Right lobe of liver (tissue), 6 donors: ENCODE measurements at places on chromosomes 7 and 10. TPM values are rescaled to one million over a fixed set of nuclear protein-coding genes. Genes with fewer than 3 reads are reported as not detected.

FAM24B gene
- total RNA-seq: 0.43 TPM

FOXK1 gene
- total RNA-seq: 8.4 TPM

SHH gene
- total RNA-seq: 6.8 TPM

DNA sequence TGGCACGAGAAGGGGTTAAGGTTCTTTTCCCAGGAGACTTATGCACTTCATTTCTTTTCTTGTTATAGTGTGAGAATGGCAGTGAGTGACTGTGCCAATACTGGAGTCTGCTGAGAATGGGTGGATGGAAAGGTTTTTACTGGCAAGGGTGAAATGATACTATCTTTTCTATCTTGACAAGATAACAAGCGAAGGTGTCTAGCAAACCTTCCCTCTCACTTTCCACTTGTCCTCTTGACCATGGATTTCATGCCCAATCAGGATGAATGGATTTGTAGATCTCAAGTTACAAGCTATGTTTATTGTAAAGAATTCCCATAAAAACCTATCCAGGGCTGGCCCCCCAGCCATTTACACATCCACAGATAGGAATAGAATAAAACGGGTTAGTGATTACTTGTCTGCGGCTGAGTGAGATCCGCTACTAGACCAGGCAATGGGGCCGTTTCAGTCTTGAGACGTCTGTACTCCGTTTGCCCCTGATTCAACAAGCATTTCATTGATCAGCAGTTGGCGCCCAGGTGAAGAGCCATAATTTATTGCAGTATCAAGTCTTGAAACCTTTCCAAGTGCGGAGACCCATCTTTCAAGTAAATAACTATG is 152.6 kb downstream of the PRKCQ start:
- H3K27me3 ChIP-seq: no peaks in the 10 kb centered on the region
- H3K4me1 ChIP-seq: no peaks in the 10 kb centered on the region
- H3K27ac ChIP-seq: no peak overlapping the region
- H3K36me3 ChIP-seq: no peaks in the 10 kb centered on the region
- no peak for DNase-seq
- no peak overlapping the region for H3K4me3 ChIP-seq

- no peak overlapping the region for H3K4me3 ChIP-seq
- H3K4me1 ChIP-seq: no peaks in the 10 kb centered on the region
- H3K36me3 ChIP-seq: no peaks in the 10 kb centered on the region
- H3K27ac ChIP-seq: no peak overlapping the region
- H3K27me3 ChIP-seq: no peaks in the 10 kb centered on the region
These were observed 145.9 kb downstream of the C7orf25 start for GRCh38 chr7:42765931-42766330.

DNA sequence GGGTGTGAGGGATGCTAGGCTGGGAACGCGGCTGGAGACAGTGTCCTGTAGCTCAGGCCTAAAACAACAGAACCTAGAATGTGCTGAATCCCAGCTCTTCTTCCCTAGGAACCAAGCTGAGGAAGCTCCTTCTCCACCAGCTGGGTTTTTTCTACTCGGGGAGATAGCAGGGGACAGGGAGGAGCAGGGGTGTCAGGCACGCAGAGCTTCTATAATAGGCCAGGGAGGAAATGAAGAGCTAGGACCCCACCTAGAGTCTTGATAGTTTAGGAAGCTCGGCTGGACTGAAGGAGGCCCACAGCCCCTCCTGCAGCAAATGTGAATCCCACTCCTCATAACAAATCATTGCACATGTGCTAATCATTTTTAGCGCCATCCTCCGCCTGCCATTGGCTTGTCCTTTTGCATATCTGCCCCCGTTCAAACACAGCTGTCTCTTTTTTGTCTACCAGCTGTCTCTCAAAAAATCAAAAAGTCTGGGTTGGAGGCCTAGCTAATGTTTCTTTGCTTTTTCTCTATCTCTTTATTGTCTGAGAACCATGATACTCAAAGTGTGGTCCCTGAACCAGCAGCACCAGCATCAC is 24.1 kb upstream of the FAM180A start:
- DNase-seq: no peak
- no peaks in the 10 kb centered on the region for H3K4me1 ChIP-seq
- H3K36me3 ChIP-seq: no peaks in the 10 kb centered on the region
- H3K27ac ChIP-seq: no peak overlapping the region

GRCh38 chr10:34157501-34157900 is 657.6 kb downstream of the PARD3 start:
- H3K4me1 ChIP-seq: no peaks in the 10 kb centered on the region
- no peak overlapping the region for H3K27ac ChIP-seq
- no peak overlapping the region for H3K4me3 ChIP-seq
- H3K27me3 ChIP-seq: no peaks in the 10 kb centered on the region

GRCh38 chr7:111223802-111224253 is 132.9 kb downstream of the LRRN3 start:
- H3K27ac ChIP-seq: no peak overlapping the region
- H3K27me3 ChIP-seq: no peaks in the 10 kb centered on the region
- no peak overlapping the region for H3K4me3 ChIP-seq
- no peak for DNase-seq
- H3K36me3 ChIP-seq: no peaks in the 10 kb centered on the region

- no peak overlapping the region for H3K4me3 ChIP-seq
- DNase-seq: no peak
- H3K27ac ChIP-seq: peak overlapping the region; percentile 62
These were observed 44.1 kb downstream of the MYOF start for GRCh38 chr10:93437946-93438612.

GRCh38 chr10:133257489-133258065 is 19.1 kb downstream of the ADAM8 start:
- DNase-seq: peak; percentile 83
- no peaks in the 10 kb centered on the region for H3K36me3 ChIP-seq
- H3K4me3 ChIP-seq: no peak overlapping the region
- H3K4me1 ChIP-seq: no peaks in the 10 kb centered on the region
